ENCODE measurements at places on chromosomes 6 and 20.

GRCh38 chr6:134937426-134937825, 12.5 kb downstream of the ALDH8A1 start:
- DNase-seq: no peak

DNA sequence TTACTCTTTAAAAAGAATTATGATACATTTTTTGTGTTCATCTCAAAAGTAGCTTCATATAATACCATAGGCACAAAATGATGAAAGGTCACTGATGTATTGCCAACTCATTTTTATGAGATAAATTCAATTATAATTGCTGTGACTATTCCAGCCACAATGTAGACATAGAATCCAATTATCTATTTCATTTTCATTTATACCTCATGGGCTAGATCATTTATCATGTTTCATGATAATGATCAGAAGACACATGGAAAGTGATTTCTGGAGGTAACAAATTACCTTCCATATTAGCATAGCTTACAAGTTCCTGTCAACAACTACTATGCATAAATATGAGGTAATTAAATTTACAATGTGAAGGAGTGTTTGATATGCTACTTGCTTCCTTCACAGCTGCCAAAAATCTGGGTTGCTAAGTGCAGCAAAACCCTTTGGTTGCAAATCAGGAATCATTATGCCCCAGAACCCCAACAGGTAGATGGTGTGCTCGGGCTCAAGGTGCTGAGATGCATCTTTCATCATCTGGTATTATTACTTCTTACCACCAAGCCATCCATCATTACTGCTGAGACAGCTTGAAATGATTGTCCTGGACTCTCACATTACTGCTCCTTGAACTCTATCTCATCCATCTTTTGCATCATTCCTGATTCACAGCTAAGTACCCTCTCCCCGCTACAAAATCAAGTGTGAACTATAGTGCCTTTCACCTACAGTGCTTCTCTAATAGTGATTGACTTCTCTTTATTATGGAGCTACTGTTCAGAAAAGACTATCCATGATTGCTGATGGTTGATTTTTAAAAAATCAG, 306.0 kb upstream of the THEMIS start:
- DNase-seq: no peak

DNA sequence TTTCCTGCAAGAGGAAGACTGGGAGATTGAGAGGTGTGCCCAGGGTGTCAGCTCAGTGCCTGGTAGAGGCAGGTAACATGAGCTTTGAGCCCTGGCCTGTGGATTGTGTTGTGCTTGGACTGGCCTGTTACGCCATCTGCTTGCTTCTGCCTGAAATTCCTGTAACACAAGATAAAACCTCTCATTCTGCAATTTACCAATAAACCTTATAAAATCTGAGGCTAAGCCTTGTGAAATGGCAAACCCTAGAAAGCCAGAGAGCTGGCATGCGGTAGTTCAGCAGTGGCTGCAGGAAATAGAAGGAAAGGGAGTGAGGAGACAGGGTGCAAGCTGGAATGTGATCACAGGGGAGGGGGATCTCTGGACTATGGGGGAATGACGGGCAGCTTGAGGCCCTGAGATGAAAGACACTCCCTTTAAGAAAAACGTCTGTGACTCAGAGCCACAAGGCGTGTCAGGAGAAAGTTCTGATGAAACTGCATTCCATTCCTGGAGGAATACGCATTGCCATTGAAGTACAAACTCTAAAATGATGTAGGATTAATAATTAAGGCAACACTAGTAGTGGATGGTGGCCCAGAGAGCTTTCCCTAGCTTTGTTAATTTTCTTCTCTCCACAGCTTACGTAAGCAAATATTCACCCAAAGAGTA, 26.3 kb upstream of the TFAP2A start:
- DNase-seq: no peak

GRCh38 chr20:41738604-41739206, 120.5 kb upstream of the CHD6 start:
- DNase-seq: no peak

GRCh38 chr6:25178336-25179035, 100.7 kb upstream of the CARMIL1 start:
- DNase-seq: no peak

Measured in stimulated activated CD8-positive, alpha-beta memory T cell treated with anti-CD3 and anti-CD28 coated beads, Interleukin-7, amount 100 ng/mL, for 1 hour (primary cell).